HEK293T (cell line): ENCODE measurements at places on chromosomes 6 and 20.
A peak's percentile ranks its signal among the peaks of the same experiment; 100 is the strongest.

- DNase-seq, result no peak
These were observed 53.8 kb downstream of the CD40 start for GRCh38 chr20:46171909-46172308.

GRCh38 chr20:49724408-49725223, 10.9 kb upstream of the B4GALT5 start:
- DNase-seq, result no peak

DNA sequence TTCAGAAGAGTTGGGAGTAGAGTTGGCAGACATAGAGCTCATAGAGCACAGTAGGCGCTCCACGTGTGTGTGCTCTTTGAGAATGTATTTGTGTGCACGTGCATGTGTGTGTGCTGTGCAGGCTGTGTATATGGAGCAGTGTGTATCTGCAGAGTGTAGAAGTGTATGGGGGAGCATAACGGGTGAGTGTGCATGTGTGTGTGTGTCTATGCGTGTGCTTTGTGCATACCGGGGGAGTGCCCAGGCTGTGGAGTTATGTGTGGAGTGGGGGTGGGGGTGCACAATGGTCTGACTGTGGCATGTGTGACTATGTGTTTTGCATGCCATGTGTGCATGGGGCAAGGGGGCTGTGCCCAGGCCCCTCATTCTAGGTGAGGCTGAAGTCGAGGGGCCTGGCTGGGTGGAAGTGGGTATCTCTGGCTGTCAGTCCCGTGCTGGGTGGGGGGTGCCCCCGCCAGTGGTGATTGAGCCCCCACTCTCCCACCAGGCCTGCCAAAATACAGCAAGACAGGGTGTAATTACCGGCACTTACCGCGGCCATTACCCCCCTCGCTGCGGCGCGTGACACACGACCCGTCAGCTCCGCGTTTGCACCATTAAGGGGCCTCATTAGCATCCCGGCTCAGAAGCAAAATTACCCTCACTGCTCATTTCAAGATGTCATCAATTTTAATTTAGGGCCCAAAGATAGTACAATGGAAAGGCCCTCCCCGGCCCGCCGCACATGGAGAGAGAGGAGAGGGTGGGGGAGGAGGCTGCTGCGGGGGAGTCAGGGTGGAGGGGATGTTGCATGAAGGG, 39.1 kb downstream of the MDFI start:
- no peak for DNase-seq

DNA sequence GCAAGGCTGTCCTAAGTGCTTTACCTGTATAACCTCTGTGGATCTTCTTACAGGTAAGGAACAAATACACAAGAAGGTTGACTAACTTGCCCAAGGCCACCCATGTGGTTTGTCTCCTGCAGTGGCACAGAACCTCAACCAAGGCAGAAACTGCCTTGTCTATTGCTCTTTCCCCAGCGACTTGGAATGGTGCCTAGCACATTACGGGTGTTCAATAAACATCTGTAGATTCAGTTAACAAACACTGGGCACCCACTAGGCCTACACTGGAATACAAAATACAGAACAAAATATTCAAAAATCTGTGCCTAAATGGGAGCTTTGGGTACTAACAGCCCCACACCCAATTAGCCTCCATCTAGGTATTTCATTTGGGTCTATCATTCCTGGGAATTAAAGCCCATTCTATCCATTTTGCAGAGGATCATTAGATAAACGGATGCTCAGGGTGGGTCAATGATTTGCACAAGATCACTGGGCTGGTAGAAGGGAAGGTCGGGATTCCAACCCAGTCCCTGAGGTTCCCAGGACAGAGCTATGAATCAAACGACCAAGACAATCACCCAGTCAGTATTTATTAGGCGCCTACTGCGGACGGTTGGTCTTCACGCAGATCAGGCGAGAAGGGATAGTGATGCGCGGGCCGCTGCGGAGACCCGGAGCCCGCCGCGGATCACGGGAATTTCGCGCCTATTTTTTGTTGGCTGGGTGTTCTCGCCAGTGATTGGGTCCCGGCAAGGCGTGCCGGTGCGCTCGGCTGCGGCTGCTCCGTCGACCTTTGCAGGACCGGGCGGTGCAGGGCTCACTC, at the start of gene STK35:
TSS of gene STK35 (plus strand) at position 771 of the 808 bp plus-strand sequence. CDS start 55 bp downstream, outside the sequence.
- no peak for DNase-seq

DNA sequence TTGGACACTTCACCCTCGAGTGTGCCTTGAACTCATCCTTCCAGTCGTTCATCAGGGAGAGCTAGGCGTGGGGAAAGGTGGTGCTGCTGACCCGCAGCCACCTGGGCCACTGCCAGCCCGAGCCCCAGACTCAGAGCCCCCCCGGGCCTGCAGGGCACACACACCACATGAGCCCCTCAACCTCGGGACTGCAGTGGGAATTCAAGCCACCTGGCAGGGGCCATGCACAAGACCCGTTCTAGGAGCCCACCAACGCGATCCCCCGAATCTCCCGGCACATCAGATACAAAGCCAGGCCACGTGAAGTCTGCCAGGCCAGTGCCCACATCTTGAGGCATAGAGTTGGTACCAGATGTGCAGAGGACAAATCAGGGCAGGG, 2.8 kb downstream of the ZNF512B start:
- no peak for DNase-seq

- DNase-seq, result peak; percentile 59
These were observed 67.4 kb upstream of the XRN2 start for GRCh38 chr20:21235484-21236445.

GRCh38 chr20:1469925-1470571, 3.4 kb upstream of the NSFL1C start:
- DNase-seq, result peak; percentile 68

- no peak for DNase-seq
These were observed 26.4 kb downstream of the RPP40 start for GRCh38 chr6:4977468-4977867.

DNA sequence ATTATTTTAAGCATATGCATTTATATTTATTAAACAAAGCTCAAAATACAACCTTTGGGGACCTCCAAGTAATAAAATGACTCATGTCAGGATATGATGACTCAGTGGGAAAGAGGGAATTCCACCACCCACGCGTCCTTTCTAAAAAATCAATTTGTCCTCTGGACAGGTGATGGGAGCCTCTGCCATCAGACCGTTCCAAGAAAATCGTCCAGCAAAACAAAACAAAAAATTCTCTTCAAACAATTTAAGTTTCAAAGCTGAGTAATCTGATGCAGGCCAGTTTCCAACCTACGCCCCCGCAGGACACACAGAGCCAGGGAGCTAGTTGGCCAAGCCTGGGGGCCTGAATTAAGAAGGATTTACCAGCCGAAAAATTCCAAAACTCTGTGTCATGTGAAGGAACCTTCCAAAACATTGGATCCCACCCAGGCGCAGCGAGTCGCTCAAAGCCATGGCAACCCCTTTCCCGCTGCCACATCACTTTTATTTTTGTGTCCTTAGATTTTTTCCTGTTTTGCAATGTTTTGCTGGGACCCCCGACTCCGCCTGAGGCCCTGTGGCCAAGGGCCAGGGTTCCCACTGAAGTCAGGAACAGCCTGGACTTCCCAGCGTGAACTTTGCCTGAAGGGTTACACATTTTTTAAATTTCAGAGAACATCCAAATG, 95.3 kb downstream of the NFATC2 start:
- DNase-seq, result no peak

DNA sequence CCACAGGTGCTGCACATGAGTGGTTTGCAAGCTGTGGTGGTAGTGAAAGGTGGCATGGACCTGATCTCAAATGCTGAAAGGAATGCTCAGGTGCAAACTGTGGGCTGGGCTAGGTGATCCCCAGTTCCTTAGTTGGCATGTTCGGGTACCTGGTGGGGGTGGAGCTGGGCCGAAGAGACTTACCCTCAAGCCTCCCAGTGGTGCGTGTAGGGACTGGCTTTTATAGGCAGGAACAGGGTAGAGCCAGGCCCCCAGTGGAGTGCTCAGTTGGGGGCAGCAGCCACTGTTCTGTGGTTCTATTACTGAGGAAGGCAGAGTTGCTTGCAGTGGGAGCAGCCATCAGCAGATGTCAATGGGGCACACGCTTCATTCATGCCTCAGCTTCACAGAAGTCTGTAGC, 399.8 kb downstream of the HTR1B start:
- no peak for DNase-seq

- no peak for DNase-seq
These were observed 342.7 kb downstream of the ESR1 start for GRCh38 chr6:152150196-152150595.

DNA sequence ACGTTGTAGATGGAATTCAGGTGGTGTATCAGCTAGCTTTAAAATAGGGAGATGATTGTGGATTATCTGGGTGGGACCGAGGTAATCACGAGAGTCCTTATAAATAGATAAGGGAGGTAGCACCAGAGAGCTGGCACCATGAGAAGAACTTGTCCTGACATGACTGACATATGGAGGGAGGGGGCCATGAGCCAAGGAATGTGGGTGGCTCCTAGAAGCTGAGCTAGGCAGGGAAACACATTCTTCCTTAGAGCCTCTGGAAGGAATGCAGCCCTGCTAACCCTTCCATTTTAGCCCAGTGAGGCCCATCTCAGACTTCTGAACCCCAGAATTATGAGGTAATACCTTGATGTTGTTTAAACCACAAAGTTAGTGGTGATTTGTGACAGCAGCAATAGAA, 321.1 kb upstream of the SULF2 start:
- DNase-seq, result no peak

GRCh38 chr6:105757512-105758200, 328.5 kb upstream of the PRDM1 start:
- no peak for DNase-seq

- DNase-seq, result no peak
These were observed 6.3 kb downstream of the OSER1 start for GRCh38 chr20:44204156-44204831.

DNA sequence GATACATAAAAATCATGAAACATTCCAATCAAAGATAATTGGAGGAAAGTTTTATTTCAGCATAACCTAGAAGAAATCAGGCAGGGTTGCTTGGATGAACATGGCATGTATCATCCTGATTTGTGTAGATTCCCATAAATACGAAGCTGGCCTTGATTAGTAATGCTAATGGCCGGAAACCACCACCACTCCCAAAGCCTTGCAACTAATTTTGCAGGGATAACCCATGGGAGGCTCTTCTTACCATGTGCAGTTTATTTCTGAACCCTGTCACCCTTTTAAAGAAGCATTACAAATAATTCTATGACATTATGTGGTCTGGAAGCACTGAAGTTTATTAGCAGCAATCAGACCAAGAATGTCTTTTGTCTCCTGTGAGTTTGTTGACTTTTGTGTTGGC, 80.8 kb downstream of the AIG1 start:
- DNase-seq, result no peak

GRCh38 chr6:33770124-33770832, 18.7 kb downstream of the LEMD2 start:
- no peak for DNase-seq

DNA sequence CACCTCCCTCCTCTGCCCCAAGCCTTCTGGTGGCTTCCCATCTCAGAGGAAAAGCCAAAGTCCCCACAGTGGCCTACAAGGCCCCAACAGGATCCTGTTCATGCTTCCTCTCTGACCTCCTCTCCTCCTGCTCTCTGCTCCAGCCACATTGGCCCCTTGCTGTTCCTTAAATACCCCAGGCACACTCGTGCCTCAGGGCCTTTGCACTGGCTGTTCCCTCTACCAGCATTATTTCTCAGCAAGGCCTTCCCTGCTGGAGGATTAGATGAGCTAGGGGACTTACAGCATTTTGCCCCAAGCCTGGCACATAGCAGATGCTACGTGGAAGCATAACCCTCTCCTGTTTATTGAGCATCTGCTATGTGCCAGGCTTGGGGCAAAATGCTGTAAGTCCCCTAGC, 7.8 kb downstream of the CCN5 start:
- DNase-seq, result no peak

DNA sequence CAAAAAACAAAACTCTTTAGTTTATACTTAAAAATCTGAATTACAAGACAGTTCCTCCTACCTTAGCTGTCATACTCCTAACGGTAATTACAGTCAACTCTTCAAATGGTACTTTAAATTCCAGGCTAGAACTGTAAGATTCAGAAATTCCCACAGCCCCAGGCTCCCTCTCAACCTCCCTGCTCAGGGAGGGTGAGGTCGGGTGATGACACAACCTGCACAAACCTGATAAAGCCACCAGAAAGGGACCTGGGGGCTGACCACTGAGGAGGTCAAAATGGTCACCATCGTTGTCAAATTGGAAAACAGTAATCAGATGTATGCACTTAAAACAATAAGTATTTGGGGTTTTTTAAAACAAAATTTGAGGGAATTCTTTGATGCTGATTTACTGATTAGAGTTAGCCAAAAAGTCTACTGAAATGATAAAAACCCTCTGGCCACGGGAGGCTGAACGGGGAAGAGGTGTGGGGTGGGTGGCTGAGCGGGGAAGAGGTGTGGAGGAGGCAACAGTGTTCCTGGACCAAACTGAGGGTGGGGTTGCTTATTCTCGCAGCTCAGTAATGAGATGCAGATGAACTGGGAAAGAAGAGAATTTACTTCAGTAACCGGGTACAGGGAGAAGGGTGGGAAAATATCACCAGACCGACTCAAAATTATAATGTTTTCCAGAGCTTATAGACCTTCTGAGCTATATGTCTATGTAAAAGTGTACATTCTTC, 52.4 kb downstream of the SLC22A1 start:
- no peak for DNase-seq

- DNase-seq, result no peak
These were observed 1.7 kb downstream of the PPP1R10 start for GRCh38 chr6:30615219-30615957.

- no peak for DNase-seq
These were observed 68.6 kb downstream of the BCKDHB start for GRCh38 chr6:80174900-80175572.

GRCh38 chr20:15700147-15700765, 873.0 kb downstream of the KIF16B start:
- no peak for DNase-seq

DNA sequence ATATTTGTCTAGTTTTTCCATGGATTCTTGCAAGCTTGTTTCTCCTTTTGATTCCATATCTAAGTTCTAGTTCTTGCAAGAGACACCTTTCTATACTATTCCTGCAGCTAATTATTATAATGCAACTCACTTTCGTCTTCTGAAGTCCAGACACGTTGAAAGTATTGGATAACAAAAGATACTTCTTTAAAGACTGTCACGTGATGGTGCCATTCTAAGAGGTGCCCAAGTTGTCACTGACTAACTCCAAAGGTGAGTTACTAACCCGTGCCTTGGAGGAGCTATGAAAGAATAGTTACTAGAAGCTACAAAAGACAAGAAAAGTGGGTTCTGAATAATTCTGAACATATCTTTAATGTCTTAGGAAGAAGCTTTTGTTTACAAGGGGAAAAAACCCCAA, 322.6 kb downstream of the HDGFL1 start:
- DNase-seq, result no peak

DNA sequence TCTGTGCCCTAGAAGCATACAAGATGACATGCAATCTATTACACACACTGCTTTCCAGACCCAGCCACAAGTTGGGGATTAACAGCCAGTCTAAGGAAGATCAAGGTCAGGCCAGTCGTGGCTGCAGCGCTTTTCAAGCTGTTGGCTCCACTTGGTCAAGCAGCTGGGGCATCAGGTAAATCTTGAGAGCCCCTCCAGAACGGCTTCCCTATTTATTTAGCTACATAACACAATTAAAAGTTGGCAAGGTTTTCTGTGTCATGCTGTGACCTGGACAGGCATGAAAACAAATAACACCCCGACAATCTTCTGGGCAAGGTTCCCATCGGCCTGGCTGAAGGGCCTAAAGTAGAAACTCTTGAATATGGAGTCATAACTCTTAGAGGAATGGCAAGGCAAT, 524.3 kb downstream of the PRKN start:
- no peak for DNase-seq

- DNase-seq, result no peak
These were observed 73.0 kb downstream of the SERAC1 start for GRCh38 chr6:158095031-158095430.
